ENCODE measurements at places on chromosomes 12 and 14.

DNA sequence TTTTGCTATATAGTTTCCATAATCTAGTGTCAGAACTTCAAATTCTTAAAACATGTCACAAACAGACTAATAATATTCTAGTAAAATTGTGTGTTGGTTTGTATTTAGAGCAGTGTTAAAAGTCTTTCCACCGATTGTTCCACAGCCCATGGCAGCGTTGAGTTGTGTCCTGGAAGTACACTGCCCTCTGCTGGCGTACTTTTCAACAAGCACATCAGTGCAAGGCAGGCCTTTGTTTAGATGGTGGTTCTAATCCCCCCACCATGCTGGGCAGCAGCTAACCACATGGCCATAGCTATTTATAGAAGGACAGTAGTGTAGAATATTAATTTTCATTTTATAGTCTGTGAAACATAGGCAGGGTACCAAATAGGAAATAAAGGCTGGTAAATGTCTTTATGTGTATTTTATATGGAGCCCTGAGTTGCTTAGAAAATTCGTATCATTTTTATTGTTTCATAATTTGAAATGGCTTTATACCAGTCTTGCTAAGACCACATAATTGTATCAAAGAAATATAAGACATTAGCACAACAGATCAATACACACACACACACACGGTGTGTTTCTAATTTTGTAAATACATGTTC, 235.4 kb downstream of the SEC23A start:
- DNase-seq: peak; percentile 77

DNA sequence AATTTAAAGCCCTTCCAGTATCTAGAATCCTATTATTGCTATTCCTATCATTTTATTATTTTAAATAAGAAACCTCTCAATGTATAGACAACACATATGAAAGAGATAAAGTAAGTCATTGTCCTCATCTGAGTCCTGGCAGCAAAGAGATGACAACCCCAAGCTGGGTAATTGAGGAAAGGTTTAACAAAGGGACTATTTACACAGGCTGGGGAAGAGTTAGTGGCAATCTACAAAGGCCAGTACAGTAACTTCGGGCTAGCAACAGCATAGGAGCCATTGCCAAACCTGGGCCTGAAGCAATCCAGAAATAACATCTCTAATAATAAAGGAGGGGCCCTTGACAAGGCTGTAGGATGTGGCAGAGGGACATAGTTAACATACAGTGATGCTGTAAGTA, 11.2 kb downstream of the PDE6H start:
- DNase-seq: no peak

DNA sequence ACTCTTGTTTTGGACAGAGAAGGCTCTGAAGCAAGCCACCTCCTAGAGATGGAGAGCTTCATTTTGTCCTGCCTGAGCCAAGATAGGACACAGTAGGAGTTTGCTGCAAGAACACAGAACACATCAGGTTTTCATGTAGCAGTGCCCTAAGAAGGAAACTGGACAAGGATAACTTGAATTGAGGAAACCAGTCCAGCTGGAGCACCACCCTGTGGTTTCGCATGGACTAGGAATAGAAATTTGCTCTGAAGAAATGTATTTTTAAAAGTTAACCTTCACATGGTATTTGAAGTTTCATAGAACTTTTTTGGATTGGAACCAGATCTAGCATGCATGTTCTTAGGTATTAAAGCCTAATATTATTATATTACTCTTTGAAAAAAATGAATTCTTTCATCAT, 68.8 kb downstream of the RERG start:
- no peak for DNase-seq

- DNase-seq: no peak
Measured at GRCh38 chr12:51972849-51973273, 21.4 kb downstream of the ACVR1B start.

DNA sequence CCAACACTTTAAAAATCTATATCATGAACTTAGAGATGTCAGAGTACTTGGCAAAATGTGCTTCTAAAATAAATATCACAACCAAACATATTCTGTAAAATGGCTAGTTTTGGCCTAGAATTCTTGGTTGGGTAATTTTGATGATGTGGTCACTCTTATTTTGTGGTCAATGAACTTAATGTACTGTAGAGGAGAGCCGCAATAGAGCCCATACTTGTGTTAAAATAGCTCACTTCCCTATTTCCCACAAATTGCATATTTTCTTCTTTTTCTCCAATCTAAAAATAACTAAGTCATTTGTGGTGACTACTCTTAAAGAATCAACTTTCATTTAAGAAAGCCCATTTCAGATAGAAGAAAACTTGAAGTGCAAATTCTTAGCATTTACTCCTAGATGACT, 619.4 kb downstream of the CCER1 start:
- no peak for DNase-seq

GRCh38 chr12:110756611-110757010, 13.9 kb upstream of the PPP1CC start:
- no peak for DNase-seq

DNA sequence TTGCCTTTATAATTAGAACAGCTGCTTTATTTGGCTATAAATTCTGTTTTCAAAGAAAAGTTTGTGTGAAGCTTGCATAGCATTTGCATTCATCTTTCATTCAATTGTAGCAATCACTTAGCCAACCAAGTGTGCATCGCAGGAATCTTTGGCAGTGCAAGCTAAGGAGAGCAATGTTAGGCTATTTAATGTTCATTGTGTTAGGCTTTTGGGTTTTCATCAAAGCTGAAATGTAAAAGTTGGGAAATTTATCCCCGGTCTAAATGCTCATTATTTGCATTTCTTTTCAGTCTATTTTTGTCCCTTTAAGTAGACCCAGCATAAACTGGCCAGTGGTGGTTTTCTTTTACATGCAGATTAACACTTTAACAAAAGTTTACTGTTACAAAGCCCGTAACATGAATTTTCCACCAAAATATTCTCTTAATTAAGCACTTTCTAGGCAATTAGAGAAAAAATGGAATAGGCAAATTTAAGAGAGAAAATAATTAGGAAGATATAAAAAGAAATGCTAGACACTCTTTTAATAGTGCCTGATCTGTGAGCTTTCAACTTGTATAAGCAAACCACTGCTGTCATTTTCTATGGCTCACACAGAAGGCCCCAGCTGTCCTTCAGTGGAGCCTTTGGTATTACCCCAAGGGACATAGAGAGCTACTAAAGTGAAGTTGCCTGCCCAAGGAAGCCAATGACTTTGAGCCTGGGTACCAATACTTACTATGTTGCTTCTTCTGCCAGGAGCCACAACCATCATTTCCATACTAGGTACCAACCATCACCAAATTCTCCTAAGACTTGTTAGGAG, 898.9 kb upstream of the SEL1L start:
- DNase-seq: peak; percentile 47

DNA sequence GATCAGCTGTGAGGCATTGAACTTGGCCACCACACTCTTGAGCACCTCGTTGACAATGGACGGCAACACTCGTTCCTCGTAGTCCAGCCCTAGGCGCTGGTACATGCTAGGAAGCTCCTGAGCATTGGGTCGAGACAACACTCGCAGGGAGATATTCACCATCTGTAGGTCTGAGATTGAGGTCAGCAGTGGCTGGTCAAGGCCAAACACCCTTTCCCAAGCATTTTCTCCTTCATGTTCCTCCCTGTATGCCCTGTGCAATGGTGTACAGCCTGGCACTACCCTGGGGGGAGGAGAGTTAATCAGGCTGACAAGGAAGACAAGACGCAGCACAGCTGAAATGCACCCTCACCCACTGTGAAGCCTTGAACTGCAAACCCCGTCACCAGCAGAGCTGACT, 2.0 kb downstream of the PHB2 start:
- DNase-seq: no peak

DNA sequence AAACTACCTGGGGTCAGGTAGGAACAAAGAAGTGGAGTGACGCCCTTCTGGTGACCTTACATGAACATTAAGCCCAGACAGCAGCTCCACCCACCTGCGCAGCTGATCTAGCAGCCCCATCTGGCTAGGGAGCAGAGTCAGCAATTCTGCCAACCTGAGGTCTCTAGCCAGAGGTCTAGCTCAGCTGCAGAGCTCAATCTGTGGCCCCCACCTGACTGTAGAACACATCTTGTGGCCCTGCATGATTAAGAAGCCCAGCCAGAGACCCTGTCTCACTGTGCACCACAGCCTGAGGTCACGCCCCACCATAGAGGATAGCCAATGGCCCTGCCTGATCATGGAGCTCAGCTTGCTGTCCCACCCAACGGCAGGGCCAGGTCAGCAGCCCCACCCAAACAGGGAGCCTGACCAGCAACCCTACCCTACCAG, 50.6 kb upstream of the HIGD1C start:
- no peak for DNase-seq

- DNase-seq: no peak
Measured at GRCh38 chr12:110581931-110582275, 1.2 kb downstream of the PPTC7 start.

- DNase-seq: no peak
Measured at GRCh38 chr12:11561411-11561810, 88.1 kb upstream of the ETV6 start.

DNA sequence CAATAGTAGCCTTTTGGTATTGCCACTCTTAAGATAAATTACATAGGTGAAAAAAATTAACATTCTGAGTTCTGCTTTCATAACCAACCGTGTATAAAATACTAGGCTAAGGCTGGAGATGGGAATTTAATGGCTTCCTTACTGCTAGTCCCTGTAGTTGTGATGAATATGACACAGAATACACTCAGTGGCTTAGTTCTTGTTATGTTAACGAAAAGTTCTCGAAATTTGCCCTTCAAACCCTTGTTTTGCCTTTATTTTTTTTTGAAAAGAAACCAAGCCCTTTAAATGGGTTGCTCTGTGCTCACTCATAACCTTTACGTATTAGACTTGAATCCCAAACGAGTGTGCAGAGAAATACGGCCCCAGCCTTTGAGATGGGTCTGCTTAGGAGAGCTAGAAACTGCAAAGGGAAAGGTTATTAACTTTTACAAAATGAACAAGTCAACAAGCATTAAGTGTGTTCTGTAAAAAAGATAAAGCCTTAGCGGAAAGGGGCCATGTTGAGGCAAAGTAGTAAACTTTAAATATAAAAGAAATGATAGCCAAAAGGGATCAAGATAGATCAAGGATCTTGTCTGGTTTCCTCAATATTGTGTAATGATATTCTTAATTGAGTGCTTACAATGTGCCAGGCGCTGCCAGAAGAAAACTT, 1.7 kb downstream of the NUDT4 start:
- no peak for DNase-seq

DNA sequence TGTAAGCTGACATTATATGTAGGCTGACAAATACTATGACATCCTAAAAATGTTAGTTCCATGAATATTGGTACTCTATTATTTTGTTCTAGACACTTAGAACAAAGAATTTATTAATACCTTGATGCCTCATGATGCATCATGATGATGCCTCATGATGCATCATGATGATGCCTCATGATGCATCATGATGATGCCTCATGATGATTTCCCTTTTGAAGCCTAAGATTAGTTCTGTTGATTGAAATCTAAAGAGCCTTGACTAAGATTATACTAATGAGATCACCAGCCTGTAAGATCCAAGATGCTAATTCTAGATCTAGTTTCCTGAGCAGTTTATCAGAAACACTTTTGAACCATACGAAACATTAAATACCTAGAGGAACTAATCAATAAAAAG, 4.6 kb upstream of the CEP128 start:
- no peak for DNase-seq

DNA sequence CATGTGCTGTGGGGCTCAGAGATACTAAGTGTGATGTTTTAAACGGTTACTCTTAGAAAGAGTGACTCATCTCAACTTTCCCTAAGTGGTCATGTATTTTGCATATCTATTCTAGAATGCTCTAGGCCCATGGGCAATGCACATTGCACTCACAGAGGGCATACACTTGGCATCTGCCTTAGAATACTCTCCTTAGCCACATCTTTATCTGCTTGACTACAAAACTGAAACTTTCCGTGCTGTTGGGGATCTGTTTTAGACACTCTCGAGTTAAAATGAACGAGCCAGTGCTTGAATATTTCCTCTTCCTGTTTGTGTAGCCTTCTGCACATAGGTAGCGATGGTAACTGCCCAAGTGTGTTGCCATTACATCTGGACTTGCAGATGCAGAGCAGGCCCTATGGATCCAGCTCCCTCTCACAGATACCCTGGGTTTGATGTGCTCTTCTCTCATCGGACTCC, 180.5 kb downstream of the CAND1 start:
- no peak for DNase-seq

- no peak for DNase-seq
Measured at GRCh38 chr12:90683871-90684270, 271.1 kb downstream of the CCER1 start.

DNA sequence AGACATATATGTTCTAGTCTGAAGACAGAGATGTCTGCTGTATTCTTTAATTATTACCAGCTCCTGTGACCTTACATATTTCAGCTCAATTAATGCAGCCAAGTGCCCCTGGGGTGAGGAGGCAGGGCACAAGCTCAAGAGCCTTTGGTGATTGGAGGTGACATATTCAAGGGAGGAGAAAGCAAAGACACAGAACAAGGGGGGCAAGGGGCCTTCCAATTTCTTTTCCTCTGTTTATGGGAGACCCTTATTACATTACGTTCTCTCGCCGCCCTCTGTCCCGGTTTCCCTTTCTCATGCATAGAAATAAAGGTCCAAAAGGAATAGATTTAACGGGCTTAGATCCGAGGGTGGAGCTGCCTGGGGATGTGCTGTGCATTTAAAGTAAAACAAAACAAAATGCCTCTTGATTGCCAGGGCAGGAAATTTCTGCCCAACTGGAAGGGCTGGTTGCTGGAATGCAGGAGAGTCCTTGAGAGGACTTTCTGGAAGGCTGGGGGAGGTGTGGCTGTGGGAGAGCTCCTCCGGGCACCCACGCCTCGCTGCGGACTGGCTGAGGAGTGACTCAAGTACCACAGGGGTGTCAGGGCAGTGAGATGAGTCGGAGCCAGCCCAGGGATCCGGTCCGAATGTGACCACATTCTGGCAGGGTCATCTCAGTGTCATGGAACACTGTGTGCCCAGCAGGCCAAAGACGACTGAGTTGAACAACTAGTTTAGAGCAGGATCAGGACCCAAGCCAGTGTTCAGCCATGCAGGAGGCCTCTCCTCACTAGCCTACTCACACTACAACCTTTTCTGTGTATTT, 32.1 kb upstream of the GSG1 start:
- no peak for DNase-seq

- DNase-seq: peak; percentile 98
Measured at GRCh38 chr12:53757101-53757770, 5.5 kb upstream of the CISTR start.

DNA sequence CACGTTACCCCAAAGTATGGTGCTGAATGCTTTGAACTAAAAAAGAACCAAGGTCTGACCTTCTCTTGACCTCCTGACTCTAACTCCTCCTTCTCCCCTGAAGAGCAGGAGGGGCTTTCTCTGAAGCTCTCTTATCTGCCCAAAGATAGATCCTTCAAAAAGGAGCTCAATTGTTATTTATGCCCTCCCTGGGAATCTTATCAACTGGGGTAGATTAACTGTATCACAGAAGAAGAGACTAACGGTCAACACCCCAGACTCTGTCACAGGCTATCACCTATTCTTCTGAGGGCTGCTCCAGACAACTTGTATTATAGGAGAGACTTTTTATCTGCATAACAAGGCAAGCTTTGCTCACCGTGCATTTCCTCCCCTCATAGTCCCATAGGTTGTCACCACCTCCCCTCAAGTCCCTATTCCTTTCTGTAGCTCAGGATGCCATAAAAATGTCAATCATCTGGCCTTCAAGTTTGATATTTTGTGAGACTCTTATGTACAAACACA, 86.6 kb downstream of the PAPLN start:
- DNase-seq: no peak

- DNase-seq: no peak
Measured at GRCh38 chr12:128518644-128519043, 251.7 kb downstream of the TMEM132C start.
